ENCODE measurements at places on chromosomes 11 and 22.

DNA sequence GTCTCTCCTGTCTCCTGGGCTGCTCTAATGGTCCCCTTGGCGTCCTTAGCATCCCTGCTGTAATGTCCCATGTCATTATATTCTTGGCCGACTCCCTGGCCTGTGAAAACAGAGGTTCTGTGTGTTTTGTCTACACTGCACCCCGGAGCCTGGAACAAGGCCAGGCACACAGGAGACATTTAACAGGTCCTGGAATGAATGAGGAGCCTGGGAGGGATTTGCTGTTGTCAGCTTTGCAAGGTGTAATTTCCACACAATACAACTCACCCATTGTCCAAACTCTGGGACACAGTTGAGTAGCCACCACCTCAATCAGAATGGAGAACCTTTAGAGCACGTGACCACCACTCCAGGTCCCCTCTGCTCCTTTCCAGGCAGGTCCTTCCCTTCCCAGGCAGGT lies 14.9 kb upstream of the PDGFB start:
- DNase-seq = no peak

DNA sequence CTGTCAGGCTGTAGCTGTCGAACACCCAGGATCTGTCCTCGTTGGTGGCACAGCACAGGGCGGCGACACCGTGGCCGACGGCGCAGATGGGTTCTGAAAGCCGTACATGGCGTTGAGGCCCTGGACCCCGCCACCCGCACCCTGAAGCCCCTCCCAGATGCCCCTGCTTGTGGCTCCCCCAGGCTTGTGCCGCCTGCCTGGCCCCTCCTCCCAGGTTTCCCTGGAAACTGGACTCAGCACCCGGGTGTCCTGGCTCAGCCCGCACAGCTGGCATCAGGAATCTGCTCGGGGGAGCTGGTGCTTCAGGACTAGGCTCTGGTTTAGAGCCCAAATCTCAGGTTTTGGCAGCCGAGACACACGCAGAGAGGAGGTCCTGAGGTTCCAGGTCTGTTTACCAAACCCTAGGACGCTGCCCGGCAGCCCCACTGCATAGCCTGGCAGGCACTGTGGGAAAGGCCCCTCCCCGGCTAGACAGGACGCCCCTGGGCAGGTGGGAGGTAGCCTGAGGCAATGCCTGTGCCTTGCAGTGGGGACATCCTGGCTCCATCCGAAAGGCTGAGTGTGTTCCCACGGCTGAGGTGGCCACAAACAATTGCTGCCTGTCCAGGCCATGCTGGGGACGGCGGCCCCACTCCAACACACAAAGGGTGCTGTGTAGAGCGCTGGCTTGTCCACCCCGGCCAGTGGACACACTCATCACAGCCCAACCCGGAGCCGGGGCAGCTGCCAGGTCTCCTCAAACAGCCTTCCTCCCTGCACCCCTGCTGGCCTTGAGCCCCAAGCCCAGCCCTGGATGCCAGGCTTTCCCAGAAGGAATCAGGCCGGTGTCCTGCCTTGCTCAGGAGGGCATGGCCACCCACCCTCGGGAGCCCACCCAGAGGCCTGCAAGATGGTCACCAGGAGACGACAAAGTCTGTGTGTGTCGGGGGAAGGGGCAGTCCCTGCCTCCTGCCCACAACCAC lies 4.6 kb downstream of the GATD1 start:
- no peak for DNase-seq

- no peak for DNase-seq
Observed at GRCh38 chr22:36068776-36069344, 40.2 kb upstream of the RBFOX2 start.

- peak; percentile 47 for DNase-seq
Observed at GRCh38 chr22:26479792-26480610, 3.6 kb downstream of the HPS4 start.

GRCh38 chr11:122681070-122681469 lies 25.5 kb downstream of the UBASH3B start:
- DNase-seq = no peak

DNA sequence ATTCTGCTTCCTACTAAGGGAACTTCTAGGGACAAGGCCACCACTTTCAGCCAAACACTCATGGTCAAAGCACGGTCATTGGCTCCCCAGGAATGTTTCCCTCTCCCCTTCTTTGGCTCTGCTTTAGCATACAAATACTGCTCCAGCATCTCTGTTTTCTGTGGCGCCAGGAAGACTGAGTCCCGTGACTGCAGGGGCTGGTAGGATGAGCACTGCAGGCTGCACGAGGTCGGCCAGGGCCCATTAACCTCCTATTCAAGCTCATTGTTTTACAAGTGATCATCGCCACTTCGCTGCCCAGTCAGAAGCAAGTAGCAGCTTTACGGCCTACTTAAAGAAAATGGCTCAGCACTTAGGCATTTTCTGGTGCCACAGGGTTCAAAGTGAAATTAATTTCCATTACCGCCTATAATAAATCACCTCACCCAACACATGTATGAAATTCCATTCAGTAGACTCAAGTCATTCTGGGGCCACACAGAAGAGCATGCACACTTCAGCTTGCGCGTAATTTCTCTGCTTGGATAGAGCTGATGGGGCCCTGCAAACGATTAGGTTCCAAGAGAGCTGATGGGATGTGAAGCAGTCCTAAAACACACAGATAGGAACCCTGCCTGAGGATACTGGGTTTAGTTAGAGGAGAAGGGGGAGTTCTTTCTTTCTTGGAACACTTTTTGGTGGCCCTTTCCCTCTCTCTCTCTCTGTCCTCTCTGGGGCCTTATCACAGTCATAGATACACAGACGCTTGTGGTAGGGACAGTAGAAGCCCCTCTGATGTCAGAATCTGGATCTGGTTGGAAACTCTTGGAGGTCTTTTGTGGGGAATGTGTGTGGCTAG lies 173.7 kb downstream of the KIF18A start:
- no peak for DNase-seq

DNA sequence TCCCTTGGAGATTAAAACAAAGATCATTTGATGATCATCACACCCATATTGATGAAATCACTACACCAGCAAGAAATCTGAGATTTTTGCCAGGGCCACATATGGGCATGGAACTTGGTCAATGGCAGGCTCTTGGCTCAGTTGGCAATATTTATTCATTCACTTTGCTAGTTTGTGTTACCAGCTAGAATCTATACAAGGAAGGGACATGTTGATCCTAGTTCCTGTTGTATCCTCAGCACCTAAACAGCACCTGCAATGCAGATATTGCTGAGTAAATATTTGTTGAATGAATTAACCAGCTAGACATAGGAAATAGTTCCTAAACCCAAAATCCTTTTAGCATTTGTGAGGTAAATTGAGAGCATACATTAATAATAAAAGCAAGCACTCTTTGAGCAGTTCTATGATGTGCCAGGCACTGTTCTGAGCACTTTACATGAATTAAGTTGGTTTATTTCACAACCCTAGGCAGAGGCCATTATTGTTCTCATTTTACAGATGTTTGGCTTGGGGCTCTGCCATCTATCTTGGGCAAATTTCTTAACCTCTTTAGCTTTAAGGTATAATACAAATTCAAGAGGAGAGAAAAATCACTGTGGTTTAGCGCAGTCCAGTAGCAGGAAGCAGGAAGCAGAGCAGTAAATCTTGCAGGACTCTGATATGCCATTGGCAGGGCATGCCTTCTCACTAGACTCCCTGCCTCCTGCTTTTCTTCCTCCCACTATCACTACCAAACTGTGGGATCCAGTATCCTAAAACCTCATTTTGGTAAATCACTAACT lies 1.6 kb downstream of the TRIM68 start:
- no peak for DNase-seq

DNA sequence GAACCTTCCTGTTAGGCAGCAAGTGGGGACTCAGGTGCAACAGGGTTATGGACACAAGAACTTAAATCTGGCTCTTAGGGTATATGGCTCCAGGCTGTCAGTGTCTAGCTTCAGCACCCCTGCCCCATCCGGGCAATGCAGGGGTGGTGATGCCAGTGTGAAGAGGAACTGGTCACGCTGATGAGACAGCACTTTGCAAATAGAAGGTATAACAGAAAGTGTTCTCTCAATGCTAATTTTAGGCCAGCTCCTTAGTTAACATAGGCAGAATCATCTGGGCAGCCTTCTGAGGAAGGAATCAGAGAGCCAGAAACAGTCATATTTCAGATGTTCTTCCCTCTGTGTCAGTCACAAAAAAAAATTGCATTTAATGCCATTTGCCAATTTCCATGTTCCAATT lies 41.2 kb downstream of the SYT9 start:
- DNase-seq = no peak

- no peak for DNase-seq
Observed at GRCh38 chr22:22600531-22601261, 41.6 kb upstream of the PRAME start.

GRCh38 chr22:47228767-47229166 lies 466.3 kb downstream of the TBC1D22A start:
- no peak for DNase-seq

DNA sequence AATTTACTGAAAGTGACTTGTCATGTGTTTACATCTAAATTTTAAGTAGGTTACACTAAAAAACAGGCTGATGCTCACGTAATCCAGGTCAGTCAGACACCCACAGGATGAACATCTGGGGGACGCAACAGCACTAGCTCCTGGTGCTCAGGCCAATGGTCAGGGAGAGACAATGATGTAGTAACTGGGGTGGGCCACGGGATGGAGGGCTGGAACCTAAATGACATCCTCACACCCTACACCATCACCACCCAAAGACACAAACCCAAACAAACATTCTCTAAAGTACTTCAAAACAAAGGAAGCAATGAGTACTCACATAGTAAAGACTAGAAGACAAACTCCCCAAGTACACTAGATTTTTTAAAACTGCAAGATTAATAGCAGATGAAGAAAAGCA lies 53.5 kb upstream of the SLC25A1 start:
- DNase-seq = no peak

GRCh38 chr22:35380537-35381423 lies at the start of gene HMOX1:
TSS of gene HMOX1 (plus strand) at chr22:35381096. CDS start at chr22:35381174, 78 bp downstream.
- no peak for DNase-seq

GRCh38 chr11:20790622-20791021 lies 121.2 kb downstream of the NELL1 start:
- DNase-seq = no peak

- no peak for DNase-seq
Observed at GRCh38 chr11:16434036-16434435, 77.7 kb upstream of the SOX6 start.

DNA sequence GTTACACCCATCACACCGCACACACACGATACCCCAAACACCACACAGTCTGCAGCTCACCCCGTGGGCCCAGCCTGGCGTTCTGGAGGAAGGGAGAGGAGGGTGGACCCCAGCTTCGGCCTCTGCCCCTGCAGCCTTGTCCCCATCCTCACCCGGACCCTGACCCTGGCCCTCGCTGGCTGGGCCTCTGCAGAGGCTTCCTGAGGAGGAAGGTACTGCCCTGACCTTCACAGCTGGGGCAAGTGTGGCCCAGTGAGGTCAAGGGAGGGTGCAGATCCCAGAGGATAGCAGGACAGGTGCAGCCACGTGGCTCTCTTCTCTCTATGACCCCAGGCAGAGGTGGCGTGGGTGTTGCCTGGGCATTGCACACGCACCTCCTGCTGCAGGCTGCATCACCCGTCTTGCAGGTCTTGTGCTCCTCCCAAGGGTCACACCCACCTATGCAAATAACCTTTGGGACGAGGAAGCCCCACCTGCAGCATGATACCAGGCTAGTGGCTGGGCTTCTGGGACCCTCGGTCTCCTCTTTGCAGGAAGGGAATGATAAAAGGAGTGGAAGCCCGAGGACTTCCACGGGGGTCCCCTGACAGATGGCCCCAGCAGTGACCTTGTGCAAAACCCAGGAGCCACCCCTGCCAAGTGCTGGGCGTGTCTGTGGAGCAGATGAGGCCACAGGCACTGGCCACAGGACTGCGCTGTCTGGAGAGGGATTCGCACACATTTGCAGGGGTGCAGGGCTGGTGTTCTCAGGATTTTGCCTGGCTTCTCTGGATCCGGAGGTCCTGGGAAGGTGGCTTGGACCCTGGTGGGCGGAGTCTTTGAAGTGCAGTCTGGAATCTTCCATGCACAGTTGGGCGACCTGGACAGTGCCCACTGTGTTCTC lies 1241.5 kb downstream of the BRD1 start:
- no peak for DNase-seq

DNA sequence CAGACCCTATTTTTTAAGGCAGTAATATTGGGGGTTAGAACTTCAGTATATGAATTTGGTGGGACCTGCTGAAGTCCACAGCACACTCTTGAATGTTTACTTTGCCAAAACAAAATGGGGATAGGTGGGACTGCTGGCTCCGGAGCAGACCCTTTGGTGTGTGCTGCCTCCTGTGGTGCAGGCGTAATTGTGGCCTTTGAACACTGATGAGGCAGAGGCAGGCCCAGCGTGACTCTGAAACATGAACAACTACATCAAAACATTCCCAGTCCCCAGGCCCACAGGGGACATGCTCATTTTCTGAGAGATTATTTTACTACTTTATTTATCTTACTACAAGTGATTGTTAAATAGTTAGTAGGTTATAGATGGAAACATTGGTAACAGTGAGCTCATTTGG lies 225.0 kb upstream of the TBCEL start:
- DNase-seq = no peak

DNA sequence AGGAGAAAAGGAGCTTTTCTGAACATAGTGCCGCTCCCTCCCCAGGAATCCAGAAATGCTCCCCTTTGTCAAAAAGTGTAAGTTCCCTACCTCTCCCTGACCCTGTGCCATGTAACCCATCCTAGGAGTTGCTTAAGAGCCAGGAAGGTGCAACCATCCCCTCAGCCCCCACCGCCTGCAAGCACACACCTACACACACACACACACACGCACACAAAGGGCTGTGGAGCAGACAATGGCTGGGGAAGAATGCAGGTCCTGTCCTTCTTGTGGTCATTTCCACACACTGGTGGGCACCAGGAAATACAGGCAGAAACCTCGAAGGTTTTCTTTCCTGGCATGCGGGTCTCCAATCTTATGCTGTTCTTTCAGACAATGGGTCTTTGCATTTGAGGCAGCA lies 1.2 kb downstream of the P2RX3 start:
- no peak for DNase-seq

DNA sequence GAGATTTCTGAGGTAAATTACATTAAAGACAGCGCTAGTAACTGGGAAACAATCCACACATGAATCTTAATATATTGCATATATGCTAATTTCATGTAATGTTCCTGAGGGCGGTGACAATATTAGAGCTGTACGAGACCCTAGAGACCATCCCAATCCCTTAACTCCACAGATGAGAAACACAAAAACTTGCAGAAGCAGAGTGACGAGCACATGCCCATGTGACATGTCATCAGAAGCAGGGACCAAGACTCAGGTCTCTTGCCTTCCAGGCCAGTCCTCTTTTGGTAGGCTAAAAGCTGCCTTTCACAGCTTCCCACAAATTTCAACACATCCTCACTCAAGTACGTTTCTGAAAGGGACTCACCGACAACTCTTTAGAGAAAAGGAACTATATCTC lies 11.8 kb downstream of the MAPK1 start:
- DNase-seq = no peak

DNA sequence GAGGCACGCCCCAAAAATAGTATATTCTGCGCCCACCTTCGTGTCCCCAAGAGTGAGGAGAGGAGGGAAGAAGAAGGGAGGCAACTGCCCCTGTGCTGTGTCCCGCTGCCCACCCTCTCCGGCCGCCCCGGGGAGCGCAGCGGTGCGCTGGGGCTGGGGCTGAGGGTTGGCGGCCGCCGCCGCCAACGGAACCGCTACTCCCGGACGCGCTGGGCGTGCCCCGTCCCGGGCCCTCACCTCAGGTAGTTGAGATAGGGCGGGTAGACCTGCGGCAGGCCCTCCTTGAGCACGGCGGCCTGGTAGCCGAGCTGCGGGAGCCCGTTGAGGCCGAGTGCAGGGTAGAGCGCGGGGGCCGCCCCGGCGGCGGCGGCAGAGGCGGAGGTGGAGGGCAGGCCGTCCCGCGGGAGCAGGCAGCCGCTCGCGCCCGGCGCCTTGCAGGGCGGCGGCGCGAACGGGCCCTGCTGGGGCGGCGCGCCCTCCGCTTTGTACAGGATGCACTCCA lies 2.4 kb downstream of the PGR start:
- no peak for DNase-seq

GRCh38 chr22:33803371-33804282 lies 116.6 kb downstream of the LARGE1 start:
- no peak for DNase-seq
